NCI-H1417 (cell line): ENCODE measurements at places on chromosomes 11 and 22.

- no peak for DNase-seq
Measured at GRCh38 chr22:20062766-20063083, 17.3 kb upstream of the DGCR8 start.

- DNase-seq: no peak
Measured at GRCh38 chr11:23846902-23847422, 649.9 kb upstream of the LUZP2 start.

GRCh38 chr11:76695133-76695532 is 24.6 kb upstream of the LRRC32 start:
- no peak for DNase-seq

DNA sequence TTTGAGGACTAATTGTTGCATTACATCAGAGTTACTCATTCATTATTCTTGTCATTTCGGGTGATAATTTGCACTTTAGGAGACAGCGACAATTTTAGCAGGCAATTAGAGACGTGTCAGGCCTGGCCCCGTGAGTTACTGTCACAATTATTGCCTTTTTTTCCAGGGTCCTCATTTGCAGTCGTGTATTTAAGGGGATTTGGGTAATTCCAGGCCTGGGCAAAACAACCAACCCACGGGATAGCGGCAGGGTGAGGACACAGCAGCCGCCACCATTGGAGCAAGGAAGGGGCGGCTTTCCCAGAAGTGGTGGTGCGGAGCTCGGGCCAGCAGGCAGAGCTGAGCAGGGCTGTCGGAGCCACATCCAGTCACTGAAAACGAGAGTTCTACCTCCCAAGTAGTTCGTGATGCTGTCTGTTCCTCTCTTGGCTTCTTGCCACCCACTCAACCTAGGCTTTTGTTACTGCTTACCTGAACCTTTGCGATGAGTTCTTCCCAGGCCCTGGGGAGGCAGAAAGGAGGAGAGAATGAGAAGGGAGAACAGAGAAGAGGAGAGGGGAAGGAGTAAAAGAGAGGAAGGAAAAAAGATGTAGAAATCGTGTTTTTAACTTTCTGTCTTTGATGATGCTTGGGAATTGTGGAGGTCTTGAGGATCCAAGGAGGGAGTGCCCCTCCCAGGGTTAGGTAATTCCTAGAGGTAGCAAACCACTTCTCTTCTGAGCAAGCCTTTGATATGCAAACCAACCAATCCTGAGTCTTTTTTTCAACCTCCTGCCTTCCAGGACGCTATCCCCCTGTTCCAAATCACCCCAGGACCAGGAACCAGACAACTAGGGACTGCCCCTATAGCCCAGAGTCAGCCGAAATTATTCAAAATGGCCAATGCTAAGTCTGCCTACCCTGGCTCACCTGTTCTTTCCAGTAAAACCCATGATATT is 236.1 kb downstream of the MIAT start:
- peak; percentile 28 for DNase-seq

- DNase-seq: no peak
Measured at GRCh38 chr11:99505316-99505715, 484.6 kb downstream of the CNTN5 start.
